Stimulated activated CD8-positive, alpha-beta memory T cell treated with anti-CD3 and anti-CD28 coated beads, Interleukin-4, amount 100 ng/mL, for 1 hour (primary cell): ENCODE measurements at places on chromosomes 7 and 10.

DNA sequence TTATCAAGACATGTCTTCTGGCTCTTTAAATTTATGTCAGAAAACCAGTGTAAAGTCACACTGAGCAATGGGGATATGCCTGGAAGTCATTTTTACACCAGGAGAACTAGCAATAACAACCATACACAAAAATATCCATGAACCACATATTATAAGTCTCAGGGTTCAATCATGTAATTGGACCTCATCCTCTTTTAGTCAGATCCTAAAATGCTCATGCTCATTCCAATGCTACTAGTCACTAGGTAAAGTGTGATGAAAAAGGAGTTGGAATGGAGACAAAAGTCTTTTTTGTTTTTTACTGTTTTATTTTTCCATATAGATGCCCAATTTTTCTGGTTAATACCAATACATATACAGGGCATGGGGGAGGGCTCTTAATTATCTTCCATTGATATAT is 306.1 kb downstream of the DGKB start:
- DNase-seq = no peak

- DNase-seq = peak; percentile 11
Measured at GRCh38 chr10:47024399-47025252, 113.4 kb downstream of the PTPN20 start.

- no peak for DNase-seq
Measured at GRCh38 chr10:70528741-70529362, 50.3 kb downstream of the PALD1 start.

- DNase-seq = no peak
Measured at GRCh38 chr10:70893227-70894006, 5.1 kb upstream of the PCBD1 start.

DNA sequence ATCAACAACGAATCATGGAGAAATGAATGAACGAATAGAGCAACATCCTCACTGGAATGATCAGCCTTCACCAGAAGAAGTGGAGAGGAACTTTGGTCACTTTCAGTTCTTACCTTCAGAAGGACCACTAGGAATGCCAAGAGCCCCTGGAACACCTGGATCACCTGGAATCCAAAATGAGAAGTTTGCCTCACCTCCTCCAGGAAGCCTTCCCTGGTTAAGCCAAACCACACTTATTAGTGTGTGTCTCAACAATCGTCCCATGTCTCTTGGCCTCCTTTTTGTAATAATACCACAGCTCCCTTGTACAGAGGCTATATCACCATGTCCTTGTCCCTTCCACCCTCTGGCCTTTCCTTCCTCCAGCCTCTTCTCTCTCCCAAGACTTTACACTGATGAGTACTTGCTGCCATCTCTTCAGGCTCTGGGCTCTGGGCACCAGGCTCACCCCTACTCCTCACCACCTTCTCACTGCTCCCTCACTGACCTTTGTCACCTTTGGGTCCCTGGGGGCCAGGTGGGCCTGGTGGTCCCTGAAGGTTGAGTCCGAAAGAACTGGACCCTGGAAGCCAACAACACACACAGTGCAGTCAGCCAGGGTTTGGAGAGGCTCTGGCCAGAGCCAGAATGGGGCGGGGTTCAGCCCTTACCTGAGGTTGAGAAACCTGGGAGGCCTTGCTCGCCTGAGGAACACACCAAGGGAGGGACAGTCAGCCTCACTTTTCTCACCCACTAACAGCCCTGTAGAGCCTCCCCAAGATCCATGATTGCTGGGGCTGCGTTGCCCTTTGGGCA is 46.5 kb downstream of the COL17A1 start:
- no peak for DNase-seq

DNA sequence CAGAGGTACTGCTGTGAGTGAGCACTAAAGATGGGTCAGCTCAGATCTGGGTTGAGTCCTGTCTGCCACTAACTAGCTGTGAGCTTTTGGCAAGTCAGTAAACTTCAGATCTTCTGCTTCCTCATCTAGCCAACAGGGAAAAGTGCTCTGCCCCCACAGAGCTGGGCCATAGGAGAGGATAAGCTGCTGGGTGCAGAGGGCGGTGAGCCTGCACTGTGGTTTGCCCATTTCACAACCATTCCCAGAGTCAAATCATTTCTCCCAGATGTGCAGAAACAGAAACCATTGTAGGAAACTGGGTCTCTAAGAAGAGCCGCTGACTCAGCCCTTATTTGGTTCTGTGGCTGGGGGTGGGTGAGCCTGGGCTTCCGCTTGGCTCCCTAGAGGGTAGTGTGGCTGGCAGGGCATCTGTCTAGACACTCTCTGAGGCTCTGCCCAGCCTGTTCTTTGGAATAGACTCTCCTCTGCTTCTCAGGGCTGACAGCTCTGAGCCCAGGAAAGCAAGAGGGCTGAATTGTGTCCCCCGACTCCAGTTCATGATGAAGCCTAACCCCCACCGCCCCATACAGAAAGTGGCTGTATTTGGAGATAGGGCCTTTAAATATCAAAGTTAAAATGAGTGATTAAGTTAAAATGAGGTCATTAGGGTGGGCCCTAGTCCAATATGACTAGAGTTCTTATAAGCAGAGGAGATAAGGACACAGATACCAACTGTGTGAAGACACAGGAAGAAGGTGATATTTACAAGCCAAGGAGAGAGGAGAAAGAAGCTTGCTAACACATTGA is 29.5 kb upstream of the ARHGAP22 start:
- no peak for DNase-seq

GRCh38 chr7:46754140-46754720 is 827.7 kb downstream of the TNS3 start:
- DNase-seq = no peak

DNA sequence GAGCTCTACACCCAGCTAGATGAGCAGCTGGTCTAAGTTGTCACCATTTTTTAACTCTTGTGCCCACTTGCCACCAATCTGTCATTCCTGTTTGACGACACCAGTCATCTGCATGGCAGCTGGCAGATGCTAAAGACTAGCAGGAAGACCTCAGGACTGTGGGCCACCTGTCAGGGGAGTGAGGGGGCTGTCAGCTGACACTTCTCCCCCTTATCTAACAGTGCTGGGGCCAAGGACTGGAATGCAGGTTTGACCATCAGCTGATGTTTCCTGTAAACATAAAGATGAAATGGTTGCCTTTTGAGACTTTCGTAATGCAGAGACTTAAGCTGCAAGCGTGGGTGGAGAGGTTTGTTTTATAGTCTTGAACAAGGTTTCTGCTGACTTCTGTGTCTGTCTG is 93.5 kb downstream of the WNT2 start:
- DNase-seq = no peak

DNA sequence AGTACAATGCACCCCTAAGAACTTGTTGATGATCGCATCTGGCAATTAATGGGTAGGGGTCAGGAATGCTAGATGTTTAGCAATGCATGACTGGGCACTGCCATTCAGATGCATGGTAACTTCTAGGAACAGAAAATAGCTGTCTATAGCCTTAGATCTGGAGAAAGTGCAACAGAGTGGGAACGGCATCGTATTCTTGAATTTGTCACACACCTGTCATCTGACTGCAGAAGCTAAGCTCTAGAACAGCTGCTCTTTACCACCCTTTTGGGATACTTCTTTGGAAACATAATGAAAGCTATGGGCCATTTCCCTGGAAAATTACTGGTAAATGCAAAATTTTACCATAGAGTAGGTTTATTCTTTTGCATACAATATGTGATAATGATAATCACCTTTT is 118.1 kb downstream of the SLC25A13 start:
- no peak for DNase-seq

DNA sequence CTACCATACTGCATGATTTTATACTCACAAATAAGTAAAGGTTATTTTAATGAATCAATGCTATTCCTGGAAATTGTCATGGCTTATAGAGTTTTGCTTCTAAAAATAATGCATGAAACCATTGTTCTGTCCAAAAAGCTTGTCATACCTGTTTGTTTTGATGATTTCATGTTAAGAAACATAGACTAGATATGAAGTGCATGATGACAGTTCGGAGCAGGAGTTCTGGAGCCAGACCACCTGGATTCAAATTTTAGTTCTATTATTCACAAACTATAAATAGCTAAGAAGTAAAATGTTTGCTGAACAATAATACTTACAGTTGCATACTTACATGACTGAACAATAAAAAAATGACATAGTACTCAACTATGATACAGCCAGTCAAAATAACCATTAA is 107.0 kb upstream of the AKR1E2 start:
- DNase-seq = no peak

DNA sequence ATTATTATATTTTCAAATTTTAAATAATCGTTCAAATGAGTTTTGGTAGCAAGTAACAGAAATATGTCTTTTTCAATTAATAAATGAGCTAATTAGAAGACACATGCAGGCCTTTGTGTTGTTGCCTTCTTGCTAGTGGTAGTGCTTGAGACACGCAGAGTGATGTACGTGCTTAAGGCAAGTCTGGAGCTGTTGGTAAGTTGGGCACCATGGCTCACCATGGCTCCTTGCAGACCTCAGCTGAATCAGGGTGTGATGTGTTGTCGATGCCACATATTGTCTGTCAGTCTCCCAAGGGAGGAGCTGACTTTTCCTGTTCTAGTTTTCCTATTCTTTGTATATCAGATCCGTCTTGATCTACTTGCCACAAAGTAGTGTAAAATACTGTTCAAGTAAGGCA is 8.3 kb downstream of the CDK14 start:
- DNase-seq = no peak

- no peak for DNase-seq
Measured at GRCh38 chr10:13414855-13415254, 66.8 kb upstream of the SEPHS1 start.

- DNase-seq = no peak
Measured at GRCh38 chr7:66304536-66304935, 99.4 kb downstream of the TPST1 start.

GRCh38 chr10:98610301-98610700 is 163.6 kb upstream of the HPS1 start:
- DNase-seq = no peak

- no peak for DNase-seq
Measured at GRCh38 chr7:116522247-116522646, 2.6 kb upstream of the CAV1 start.

- no peak for DNase-seq
Measured at GRCh38 chr7:35792472-35792871, 8.4 kb upstream of the SEPTIN7 start.

DNA sequence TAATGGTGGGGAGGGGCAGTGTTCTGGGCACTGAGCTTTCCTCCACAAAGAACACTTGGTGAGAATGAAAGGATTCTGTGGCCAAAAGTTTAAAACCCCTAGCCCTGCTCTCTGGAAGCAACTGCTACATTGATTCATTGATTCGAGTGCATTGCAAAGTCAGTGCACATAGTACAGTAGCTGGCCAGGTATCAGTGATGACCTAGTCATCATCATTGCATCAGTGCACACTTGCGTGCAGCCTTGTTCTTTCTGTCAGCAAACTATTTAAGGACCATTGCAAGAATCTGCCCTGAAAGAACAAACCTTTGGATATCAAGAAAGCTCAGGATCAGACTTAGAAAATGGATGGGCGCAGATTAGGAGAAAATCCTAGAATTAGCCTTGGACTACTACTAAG is 47.4 kb downstream of the CUL1 start:
- no peak for DNase-seq

DNA sequence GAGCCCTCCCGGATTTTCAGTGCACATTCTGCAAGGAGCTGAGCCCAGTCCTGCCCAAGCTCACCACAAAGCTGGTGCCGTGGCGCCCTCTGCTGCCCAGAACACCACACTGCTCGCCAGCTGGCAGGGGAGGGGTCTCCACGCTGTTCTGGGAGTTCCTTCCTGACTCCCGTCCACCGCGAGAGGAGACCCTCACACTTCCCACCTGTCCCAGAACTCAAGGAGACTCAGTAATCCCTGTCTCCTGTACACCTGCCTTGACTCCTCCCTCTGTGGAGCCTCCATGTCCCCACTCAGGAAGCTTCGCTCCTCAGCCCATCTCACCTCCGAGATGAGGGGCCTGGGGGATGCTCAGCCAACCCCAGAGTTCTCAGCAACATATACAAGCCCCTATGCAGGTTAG is 11.3 kb downstream of the C10orf105 start:
- DNase-seq = peak; percentile 25

DNA sequence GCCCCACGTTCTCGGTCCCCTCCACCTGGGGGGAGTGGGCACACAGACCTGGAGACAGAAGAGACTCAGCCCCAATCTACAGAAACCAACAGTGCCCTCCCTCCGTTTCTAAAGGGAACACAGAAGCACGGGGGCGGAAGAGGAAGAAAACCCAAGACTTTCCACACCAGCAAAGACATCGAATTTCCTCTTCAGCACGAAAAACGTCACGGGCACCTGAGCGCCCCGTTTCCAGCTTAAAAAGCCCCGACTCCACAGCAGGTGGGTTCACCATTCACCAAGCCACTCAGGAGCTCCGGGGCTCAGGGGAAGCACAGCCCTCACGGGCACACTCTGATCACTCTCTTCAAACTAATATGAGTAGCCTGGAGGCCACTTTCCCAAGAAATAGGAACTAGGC is 19.6 kb downstream of the NUDT1 start:
- DNase-seq = no peak

DNA sequence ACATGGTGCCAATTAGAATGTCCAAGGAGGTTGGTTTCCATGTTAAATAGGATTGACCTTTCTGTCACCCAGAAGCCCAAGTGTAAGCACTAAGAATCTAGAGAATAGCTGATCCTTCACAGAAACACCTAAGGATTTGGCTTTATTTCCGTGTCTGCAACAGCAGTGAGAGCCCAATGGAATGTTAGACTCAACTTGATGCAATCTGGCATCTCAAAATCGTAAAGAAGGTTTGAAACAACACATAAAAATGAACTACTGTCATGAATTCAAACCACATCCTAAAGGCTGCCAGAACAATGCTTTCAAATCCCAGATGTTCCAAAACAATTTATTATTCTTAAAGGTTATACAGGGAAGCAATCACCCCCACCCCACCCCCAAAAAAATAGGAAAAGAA is 18.6 kb downstream of the PPP1R3C start:
- no peak for DNase-seq

DNA sequence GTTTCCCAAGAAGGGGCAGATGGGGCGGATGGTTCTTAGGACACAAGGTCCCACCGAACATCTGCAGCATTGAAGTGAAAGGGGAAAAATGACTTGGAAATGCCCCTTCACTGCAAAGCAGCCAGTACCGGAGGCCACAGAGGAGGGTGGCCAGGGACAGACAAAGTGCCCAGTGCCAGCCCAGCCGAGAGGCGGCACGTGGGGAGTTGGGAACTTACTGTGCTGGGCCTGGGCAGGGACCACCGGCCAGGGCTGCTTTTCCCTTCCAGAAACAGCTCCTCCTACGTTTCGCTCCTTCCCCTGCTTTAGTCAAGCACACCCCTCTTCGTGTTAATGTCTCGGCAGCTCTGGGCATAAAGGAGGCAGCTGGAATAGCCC is 129.2 kb downstream of the TNS3 start:
- DNase-seq = no peak
